Ecto neural progenitor cell (in vitro differentiated cells): ENCODE measurements at places on chromosomes 3 and 15.

- DNase-seq = no peak
Measured at GRCh38 chr3:39869890-39870289, 60.5 kb downstream of the MYRIP start.

DNA sequence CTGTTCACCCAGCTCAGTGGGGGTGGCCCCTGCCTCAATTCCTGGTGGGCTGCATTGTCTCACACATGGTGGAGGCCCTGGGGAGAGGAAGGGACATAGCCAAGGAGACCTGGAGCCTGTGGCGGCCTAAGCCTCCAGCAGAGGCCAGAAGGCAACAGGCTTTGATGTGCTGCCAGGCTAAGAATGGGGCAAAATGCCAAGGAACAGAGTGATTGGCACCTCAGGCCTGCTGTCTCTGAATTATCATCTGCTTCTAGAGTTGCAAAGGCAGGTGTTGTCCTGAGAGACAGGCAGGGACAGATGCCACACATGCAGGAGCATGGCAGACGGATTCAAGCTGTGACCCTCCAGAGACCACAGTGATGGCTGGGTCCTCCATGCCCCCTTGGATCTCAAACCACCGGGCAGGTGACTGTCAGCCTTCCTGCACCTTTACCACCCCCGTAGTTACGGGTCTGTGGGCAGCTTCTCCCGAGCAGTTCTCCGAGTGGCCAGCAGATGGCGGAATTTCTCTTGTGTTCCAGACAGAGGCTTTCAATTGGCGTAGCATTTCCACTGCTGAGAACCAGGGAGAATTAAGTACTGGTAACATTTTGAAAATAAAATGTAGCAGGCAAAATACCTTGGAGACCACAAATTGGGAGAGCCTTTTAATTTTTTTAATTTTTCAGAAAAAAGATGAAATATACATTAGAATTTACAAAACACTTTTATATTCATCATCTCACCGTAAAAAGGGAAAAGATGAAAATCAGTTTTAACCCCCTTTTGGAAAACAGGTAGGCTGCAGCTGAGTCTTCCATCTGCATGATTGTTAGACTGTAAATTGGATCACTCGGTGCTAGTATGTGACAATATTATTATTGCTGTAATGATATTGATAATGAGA lies 525.5 kb upstream of the CFAP20DC start:
- peak; percentile 88 for DNase-seq

GRCh38 chr15:58703610-58704009 lies 45.9 kb downstream of the ADAM10 start:
- DNase-seq = no peak

DNA sequence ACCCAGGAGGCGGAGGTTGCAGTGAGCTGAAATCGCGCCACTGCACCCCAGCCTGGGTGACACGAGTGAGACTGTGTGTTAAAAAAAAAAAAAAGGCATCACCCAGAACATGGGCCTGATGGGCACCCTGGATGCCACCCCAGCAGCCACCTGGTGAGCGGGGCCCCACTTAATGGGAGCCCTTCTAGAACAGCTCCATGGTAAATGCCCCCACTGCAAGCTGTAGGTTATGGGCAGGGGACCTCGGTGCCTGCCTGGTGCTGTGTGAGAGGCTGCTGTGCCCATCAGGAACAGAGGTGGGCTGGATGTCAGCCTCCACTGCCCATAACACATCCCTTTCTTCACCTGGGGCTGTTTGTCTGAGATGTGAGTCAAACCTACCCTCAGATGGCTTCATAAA lies 156.2 kb upstream of the MEF2A start:
- no peak for DNase-seq

DNA sequence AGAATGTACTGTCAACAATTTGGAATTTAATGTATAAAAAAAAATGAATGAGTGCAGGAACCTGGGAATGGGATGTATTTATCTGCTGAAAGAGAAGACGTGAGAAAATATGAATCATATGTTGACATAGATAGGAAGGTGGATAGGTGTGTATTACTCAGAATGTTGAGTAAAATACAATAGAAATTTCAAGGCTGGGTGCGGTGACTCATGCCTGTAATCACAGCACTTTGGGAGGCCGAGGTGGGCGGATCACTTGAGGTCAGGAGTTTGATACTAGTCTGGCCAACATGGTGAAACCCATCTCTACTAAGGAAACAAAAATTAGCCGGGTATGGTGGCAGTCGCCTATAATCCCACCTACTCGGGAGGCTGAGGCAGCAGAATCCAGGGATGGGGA lies 202.8 kb downstream of the CADM2 start:
- no peak for DNase-seq

GRCh38 chr15:32107477-32108080 lies 77.3 kb downstream of the CHRNA7 start:
- DNase-seq = no peak

DNA sequence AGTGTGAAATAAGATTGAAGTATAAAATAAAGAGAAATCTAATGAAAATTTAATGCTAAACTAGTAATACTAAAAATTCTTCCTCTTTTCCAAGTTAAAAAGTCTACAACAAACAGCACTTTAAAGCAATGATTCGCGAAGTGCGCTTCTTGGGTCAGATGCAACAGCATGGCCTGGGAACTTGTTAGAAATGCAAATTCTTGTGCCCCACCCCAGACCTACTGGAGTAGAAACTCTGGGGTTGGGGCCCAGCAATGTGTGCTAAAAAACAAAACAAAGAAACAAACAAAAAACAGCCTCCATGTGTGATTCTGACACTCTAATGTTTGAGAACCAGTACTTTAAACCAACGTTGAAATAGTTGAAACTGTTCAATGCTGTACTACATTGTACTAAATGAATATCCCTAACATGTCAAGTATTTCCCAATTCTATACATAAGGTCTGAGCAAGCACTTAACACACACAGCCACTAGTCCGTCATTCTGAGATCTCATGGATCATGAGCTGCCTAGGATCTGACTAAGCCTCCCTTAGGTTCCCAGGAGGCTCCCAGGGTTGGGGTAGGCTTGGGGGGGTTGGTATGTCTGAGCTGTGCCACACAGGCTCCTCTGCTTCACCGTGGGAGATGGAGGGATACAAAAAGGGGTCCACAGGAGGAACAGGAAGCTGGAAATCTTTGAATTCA lies 6.1 kb downstream of the RASGRP1 start:
- no peak for DNase-seq
